ENCODE measurements at places on chromosomes 12 and 14.

DNA sequence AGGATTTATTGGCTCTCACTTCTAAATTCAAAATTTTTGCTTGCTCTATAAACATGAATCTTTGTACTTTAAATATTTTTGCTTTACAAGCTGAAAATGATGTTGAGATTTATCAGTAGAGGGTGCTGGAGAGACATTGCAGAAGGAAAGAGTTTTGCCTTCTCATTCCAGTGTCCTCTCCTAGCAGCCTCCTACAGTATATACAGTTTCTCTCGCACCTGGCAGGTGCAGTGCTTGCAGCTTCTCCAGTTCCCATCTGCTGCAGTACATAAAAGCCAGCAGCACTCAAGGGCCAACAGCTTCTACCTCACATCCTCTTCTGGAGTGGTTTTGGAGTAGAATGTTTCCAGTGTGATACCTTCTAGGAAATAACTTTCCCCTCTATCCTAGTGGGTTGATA lies 601.8 kb upstream of the ATXN7L3B start:
- DNase-seq, result no peak

- no peak for DNase-seq
These were observed 192.6 kb upstream of the CCDC196 start for GRCh38 chr14:66293533-66294105.

DNA sequence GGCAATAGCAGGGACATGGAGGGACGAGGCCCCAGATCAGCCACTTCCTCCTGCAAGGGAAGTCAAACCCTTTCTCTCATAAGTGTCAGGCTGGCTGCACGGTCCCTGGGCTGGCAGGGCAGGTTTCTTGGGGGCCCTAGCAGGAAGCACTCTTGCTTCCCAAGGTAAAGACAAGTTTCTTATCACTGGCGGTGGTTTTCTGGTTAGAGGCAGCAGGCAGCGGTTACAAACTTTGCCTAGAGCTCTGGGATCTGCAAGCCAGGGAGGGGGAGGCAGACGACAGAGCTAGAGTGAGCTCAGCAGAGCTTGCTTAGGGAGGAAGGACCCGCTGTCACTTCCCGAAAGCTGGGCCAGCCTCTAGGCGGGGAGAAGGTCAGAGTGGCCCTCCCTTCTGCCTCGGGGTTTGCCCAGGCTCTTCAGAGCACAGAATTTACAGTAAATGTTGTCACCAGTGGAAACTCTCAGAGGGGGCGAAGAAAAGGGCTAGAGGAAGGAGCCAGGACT lies 20.4 kb downstream of the BATF start:
- peak; percentile 77 for DNase-seq

- no peak for DNase-seq
These were observed 223.3 kb upstream of the SFSWAP start for GRCh38 chr12:131487388-131488124.

GRCh38 chr12:25615119-25615518 lies 62.0 kb upstream of the LMNTD1 start:
- no peak for DNase-seq

DNA sequence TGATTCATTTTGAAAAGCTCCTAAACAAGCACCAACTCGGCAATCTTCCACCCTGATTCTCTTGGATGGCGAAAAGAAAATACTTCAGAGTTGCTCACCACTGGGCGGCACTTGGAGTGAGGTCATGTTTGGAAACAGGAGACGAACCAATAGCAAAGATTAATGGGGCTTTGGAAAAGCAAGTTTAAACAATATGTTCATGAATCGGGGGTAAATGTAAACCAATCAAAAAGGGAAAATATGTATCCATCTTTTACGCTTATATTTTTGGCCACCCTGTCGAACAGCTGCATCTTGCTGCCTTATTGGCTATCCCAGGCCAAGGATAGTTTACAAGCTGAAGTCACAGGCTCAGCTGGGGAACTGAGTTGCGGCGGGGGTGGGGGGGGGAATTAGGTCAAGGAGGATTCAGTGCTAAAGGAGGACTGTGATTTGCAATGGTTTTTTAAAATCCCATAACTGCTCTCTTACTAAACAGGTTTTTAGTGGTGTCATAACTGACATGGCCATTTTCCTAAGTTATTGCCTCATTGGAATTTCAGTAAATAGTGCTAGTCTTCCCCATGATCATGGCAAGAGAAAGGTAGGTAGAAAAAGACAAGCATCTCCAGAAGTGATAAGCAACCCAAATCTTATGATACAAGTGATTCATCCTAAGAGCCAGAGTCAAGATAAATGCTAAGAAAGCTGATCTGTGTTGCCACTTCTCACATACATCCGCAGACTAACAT lies 210.6 kb downstream of the PHLDA1 start:
- DNase-seq, result no peak

DNA sequence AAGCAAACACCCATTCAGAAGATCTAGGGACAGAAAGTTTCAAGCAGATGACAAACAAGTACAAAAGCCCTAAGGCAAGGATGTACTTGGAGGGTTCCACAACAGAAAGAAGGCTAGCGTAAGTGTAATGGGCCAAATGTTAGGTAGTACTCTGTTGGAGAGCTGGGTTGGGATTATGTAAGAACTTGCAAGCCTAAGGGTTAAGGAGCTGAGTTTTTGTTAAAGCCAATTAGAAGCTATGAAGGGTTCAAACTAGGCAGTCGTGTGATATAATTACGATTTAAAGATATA lies 41.4 kb downstream of the HECTD1 start:
- no peak for DNase-seq

DNA sequence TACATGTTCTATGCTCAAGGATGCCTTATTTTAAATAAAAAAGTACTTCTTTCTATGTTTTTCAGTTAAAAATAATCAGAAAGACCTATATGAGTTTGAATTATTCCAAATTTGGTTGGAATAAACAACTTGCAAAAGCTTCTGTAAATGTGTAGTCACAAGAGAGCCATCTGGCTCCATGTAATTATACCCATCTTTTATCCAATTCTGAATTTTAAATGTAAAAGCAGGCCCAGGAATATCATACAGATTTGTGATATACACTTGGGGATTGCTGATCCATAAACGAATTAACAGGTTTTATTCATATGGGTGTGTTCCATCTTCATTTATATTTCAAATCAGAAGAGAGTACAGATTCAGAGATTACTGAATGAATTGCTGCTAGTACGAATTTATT lies 329.2 kb upstream of the LRFN5 start:
- DNase-seq, result no peak

GRCh38 chr14:81436296-81437138 lies 36.4 kb upstream of the STON2 start:
- DNase-seq, result peak; percentile 30

DNA sequence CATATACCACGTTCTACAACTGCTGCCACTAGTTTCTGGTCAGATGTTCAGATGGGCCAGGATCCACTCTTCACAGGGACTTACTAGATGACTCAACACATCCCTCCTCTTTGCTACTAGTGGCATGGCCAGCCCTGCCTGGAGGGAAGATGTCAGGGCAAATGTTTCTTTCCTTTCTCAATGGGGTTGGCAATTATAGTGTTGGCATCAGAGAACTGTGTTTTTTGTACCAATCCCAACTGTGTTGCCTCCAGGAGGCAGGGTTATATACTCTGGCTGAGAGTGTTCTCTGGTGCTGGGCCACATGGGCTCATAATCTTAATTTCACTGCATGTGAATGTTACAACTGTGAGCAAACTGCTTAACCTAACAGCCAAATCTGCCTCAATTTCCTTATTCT lies 69.9 kb upstream of the AVPR1A start:
- no peak for DNase-seq

GRCh38 chr14:53278602-53279506 lies 125.7 kb upstream of the DDHD1 start:
- no peak for DNase-seq

DNA sequence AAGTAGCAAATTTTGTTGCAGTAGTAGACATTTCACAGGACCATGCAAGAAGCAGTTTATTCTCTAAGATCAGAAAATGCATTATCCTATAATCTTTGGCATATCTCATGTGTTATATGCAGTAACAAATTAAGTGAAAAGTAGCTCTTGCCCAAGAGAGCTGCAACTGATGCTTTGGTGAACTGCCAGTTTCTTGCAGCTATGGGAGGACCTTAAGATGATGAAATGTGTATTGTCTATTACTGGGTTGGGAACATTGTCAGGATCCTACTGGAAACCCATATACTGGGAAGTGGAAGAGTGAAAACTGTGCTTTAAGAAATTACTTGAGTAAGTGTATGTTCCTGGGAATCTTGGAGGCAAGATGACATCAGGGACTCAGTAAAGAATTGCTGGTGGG lies 238.8 kb downstream of the DACT1 start:
- no peak for DNase-seq

- no peak for DNase-seq
These were observed 755.7 kb upstream of the USP15 start for GRCh38 chr12:61504396-61505080.

- DNase-seq, result no peak
These were observed 292.4 kb downstream of the DUSP6 start for GRCh38 chr12:89059721-89060541.

DNA sequence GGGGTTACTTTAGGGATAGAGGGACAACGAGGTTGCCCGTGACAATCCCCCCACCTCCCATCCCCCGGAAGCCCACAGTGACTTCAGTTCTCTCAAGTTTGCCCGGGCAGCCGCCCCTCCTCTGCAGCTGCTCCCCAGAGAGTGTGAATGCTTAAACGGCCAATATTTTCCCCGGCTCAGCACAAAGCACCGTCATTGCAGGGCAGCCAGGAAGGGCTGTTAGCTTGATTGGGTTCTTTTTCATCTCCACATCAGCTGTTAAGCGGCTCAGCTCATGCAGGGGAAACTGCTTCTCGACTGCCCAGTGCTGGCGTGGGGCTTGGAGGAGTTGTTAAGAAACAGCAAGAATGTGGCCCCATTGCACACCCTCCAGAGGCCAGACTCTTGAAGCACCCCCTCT lies 120.5 kb upstream of the NCOR2 start:
- DNase-seq, result no peak

DNA sequence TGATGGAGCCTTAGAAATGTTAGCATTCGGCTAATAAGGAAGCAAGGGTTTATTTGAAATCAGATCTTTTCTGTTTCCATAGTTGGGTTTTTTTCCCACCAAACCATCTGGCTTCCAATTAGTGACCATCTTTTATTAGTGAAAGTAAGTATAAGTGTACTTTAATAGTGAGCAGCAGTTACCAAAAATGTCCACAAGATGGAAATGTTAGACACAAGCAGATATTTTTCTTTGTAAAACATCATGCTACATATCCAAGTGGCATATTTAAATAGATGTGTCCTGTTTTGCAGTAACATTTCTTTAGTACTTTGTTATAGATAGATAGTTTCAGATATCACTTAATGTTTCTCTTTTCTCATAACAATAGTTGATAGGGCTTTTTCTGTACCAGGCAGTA lies 28.8 kb downstream of the YEATS4 start:
- peak; percentile 56 for DNase-seq

DNA sequence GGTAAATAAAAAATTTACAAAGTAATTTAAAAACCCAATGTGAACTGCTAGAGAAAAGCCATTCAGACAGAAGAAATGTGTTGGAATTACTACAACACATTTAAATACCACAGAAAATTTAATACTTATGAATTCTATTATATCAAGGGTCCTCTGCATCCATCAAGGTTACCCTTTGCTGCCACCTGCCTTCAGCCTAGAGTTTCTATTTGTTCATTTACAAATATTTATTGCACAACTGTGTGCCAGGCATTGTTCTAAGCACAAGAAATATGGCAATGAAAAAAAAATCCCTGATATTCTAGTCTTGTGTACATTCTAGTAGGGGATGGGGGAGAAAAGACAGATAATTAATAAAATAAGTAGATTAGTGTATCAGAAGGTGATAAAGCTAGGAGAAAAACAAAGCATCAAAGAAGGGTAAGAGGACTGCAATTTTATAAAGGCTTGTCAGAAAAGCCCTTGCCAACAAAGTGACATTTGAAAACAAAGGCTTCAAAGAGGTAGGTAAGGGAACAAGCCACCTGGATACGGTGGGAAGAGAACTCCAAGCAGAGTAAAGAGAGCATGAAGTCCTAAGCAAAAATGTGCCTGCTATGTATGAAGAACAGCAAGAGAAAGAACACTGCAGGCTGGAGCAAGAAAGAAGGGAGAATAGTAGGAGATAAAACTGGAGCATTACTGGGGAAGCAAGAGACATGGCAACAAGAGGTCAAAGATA lies 59.1 kb upstream of the SLC6A13 start:
- no peak for DNase-seq

- DNase-seq, result no peak
These were observed 167.4 kb upstream of the RGS6 start for GRCh38 chr14:71764701-71765382.

DNA sequence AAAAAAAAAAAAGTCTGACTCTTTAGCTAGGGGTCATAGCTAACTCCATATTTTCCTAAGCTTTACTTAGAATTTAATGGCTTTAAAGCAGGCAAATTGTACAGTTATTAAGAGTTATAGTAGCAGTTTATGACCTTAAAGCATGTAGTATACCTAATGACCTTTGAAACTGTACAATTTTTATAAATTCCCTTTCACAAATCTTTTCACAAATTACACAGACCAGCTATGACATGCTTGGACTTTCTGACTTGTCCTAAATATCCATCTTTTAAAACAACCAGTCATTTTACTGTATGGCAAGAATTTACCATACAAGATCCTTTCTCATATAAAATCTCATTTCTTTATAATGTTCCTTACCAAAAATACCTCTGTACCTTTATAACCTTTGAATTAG lies 74.8 kb downstream of the C14orf132 start:
- DNase-seq, result no peak

GRCh38 chr14:105508601-105509000 lies 17.6 kb downstream of the TEDC1 start:
- no peak for DNase-seq

DNA sequence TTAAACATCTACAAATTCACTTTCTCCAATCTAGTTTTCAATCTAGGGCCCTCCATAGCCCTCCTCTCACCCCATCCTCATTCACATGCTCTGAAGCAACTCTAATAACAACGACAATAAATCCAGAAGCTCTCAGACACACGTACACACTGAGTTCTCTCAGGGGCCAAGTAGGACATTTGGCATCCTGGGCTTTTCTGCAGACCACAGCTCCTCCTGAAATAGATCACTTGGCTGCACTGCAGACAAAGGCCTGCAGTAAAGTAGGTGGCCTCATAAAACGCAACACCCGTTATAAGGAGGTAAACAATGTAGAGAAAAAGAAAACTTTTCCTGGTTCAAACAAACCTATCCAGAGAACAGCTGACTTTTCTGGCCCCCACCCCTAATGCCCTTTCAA lies 111.2 kb downstream of the TMTC1 start:
- no peak for DNase-seq

DNA sequence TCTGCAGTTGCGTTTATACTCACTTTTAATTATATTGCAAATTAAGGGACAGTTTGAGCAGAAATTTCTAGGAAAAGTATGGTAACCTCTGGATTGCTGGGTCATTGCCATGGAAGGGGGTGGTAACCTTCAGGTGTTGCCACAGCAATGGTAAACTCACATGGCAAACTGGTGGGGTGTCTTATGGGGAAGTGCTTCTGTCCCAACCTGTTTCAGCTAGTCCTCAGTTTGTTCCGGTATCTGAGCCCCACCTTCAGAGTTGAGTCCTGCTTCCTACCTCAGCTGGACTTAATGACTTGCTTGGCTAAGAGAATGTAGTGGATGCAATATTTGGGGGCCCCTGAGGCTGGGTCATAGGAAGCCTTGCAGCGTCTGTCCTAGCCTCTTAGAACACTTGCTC lies 7.3 kb upstream of the CLMN start:
- no peak for DNase-seq
